Glutamatergic neuron (in vitro differentiated cells): ENCODE measurements at places on chromosomes 4 and X.

DNA sequence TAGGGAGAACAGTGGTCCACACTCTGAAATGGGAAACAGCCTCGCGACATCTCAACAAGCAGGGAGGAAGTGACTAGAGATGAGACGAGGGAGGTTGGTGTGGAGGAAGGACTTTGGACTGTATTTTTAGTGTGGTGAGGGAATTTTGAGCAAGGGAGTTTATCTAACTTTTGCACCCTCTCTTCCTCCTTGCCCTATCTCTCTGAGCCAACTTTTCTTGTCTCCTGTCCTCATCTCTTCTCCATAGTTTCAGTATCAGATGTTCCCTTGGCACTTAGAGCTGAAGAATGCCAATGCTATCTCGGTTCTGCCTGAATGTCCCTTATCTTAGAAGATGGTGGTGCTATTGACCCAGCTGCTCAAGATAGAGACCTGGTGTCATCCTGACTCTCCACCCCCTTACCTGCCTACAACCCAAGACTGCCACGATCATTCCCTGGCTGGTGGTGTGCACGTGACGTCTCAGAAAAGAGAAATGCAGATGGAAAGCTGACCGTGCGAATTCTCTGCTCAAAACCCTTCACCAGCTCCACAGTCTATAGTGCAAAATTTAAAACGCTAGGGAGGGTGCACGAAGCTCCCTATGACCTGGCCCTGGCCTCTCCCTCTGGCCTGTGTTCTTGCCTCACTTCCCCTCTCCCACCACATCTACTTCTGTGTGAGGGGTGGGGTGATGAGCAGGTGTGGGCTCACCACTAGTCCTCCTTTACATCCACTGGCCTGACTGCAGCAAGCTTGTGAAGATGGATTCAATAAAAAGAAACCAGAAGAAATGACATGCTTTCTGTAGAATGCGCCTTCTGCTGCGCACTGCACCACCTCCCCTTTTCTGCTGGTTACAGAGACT lies 20.9 kb downstream of the MPP1 start:
- DNase-seq, result no peak

DNA sequence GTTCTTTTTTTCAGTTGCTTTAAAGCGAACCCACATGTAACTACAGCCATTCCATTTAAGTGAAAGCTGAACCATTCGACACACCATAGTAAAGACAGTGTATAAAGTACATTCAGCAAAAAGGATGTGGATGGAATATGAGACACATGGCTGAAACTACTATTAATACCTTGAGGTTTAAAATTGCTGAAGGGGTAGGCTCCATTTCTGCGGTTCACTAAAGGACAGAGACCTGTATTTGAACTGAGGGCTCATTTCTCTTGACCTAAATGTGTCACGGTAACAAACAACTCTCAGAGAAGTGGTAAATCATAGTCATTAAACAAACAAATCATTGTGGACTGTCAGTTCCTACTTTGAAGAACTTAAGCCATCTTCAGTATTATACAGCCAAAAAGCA lies 1085.6 kb upstream of the TENM3 start:
- no peak for DNase-seq

- no peak for DNase-seq
Observed at GRCh38 chr4:163660636-163661035, 166.1 kb downstream of the TMA16 start.

GRCh38 chr4:158796370-158797140 lies 27.7 kb downstream of the FNIP2 start:
- no peak for DNase-seq

DNA sequence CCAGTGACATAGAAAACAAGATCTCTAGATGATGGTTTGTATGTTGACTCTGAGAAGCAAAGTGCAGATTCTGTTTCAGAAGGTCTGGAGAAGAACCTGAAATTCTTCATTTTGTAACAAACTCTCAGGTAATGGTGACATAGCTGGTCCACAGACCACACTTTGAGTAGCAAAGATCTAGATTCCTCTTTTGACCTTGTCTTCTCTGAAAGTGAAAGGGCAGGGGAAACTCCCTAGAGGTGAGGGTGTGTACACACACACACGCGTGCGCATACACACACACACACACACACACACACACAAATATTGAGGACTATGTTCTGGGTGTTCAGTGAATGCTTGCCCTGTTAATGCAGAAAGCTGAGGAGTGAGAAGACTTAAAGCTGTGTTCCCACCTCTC lies 110.1 kb downstream of the NHSL2 start:
- DNase-seq, result no peak

- DNase-seq, result no peak
Observed at GRCh38 chr4:107333518-107333917, 297.4 kb upstream of the DKK2 start.

DNA sequence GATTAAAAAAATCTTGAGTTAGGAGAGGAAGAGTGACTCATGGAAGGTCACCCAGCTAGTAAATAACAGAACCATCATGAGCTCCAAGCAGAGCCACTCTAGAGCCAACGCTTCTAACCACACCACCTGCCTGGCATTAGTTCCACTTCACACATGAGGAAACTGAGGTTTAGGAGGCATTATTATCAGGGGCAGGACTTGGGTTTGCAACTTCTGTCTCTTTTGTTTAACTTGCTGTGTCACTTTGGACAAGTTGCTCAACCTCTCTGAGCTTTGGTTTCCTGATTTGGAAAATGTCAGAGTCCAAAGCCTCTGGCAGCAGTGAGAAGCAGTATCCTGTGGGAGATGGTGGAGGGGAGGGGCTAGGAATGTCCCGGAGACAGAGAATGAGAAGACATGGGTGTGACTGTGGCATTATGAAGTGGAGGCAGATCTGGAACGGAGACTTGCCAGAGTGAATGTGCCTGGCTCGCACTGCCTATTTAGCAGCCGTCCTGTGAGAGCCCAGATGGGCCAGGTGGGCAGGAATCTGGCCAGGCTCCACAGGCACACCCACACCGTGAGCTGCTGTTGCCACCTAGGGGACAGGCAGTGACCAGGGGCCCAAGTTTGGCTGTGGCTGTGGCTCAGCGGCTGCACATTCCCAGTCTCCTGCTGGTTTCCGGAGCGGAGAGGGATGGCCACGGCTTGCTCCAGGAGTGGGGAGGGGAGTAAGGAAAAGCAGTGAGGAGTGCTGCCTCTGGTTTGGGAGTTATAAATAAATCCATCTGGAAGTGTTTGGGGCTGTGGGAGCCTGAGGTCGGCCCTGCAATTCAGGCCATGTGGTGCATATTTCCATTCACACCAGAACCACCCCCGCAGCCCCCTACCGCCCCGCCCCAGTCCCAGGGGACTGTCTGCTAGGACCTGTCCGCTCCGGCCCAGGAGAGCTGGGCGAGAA lies 93.4 kb downstream of the NHSL2 start:
- peak; percentile 19 for DNase-seq

GRCh38 chr4:92060333-92060732 lies 243.4 kb upstream of the GRID2 start:
- no peak for DNase-seq

GRCh38 chrX:17405225-17405969 lies 30.4 kb downstream of the NHS start:
- no peak for DNase-seq

- DNase-seq, result no peak
Observed at GRCh38 chr4:138832563-138832962, 183.0 kb upstream of the NOCT start.

DNA sequence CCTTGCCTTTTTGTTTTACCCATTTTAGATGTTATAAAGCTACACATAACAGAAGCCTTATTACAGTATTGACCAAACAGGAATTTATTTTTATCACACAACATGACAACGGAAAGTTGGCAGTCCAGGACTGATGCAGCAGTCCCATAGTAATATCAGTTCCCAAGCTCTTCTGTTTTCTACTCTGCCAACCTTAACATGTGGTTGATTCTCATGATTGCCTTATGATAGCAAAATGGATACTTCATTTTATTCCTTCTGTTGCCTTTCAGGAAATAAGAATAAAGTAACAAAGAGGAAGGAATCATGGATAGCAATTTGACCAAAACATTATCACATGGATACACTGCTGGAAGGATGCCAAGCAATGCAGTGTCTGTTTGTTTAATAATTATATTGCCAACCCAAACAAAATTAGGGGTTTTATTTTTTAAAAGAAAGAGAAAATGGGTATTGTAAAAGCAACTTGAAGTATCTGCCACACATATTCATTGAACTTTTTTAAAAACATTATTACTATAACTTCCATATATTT lies 275.7 kb downstream of the STPG2 start:
- no peak for DNase-seq

- DNase-seq, result no peak
Observed at GRCh38 chr4:14383652-14384051, 618.6 kb upstream of the CPEB2 start.

DNA sequence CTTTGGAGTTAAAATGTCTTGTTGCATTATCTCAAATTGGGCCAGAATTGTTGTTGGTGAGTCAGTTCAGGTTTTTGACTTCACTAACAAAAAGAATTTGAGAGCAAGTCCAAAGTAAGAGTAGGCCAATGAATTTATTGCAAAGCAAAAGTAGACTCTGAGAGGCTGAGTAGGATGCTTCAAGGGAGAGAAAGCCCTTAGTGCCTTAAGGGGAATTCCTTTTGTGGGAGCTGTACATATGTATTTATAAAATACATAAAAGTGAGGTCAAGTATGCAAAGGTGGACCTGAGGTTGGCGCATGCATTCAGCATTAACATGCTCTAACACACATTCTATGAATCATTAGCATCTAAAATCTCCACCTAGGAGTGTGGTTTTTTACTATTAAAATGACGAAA lies 565.4 kb downstream of the GRXCR1 start:
- DNase-seq, result no peak

DNA sequence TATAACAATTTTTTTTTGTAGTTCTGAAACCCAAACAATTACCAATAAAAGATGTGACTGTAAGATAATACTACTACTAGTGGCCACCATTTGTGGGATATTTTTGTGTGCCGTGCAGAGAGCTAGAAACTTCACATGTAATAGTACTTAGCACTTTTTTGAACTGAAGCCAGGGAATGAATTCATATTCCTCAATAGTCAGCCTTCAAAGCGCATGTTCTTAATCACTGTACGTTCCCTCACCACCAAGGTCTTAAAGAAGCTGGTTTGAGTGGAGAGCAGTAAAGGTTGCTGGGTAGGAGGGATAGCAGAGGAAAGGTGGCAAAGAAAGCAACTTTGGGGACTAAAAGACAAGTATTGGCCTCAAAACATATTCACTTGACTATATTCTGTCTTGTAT lies 9.6 kb upstream of the RUFY3 start:
- DNase-seq, result no peak

DNA sequence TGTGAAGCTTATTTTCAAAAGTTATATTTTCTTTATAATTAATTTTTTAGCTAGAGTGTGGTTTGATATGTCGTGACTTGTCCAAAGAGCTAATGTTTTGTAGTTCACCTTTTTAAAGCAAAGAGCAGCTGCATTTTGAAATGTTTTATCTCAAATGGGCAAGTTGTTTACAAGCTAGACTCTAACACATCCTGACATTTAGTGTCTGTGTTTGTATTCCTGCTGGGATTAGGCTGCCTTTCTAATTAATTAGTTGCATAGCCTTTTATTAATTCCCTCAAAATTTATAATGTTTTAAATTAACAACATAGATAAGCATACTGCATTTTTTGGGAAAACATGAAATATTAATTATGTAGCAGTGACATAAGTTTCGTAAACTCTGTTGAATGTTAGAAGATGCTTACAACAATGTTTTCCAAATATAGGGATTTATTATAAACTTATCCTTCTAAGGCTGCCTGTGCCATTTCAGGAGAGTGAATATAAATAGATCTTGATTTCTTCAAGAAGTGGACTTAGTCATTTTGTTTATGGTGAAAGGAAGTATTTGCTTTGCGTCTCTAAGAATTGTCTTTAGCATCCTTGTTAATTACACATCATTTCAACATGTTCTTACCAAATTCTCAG lies 37.7 kb upstream of the NUDT6 start:
- no peak for DNase-seq

- peak; percentile 50 for DNase-seq
Observed at GRCh38 chr4:168318266-168318895, at the start of gene DDX60. Gene DDX60 (minus strand): TSS chr4:168318752. CDS start chr4:168311259, 7,493 bp downstream.

DNA sequence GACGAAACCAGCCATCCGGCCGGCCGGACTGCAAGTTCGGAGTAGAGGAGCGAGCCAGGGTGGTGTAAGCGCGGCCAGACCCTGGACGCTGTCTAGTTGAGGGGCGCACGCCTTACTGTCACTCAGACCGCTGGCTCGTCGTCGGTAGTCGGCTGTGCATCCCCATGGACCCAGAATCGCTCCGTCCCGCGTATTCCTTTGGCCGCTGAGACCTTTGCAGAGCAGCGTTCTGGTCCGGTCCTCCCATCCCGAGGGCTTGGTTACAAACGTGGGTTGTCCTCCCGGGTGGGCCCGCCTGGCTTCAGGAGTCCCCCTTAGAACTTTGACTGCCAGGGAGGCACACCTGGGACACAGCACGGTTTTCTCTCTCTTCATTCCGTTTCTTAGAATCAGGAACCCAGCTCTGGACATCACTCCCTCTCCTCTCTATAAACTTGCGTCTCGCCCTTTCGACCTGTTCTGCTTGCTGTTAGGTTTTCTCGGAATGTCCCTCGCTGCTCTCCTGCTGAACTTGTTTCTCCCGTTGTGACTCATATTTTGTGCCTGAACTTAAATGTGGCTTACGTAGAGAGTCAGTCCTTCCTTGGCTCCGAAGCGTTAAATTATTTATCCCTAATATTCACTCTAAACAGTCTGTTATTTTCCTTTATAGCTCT lies 672 bp downstream of the PGM2 start:
- DNase-seq, result no peak

DNA sequence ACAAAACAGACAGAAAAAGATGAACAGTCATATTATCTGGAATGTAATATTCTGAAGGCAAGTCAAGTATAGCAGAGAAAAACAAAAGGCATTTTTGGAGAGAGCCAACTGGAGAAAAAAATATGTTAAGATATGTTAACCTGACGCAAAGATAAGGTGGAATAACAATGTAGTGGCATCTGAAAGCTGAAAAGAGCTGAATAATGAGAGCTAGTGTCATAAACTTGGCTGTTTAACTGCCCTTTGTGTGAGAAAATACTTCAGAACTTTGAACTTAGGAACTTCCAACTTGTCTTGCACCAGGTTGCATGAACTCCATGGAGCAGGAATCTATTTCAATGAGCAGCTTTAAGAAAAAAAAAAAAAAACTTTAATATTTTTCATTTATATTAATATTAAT lies 32.9 kb downstream of the RAB33A start:
- no peak for DNase-seq

GRCh38 chrX:1385253-1386223 lies 6.4 kb downstream of the SLC25A6 start:
- DNase-seq, result peak; percentile 8
